GM12892 (cell line): ENCODE measurements at places on chromosomes 7 and 10.
A peak's percentile ranks its signal among the peaks of the same experiment; 100 is the strongest.

DNA sequence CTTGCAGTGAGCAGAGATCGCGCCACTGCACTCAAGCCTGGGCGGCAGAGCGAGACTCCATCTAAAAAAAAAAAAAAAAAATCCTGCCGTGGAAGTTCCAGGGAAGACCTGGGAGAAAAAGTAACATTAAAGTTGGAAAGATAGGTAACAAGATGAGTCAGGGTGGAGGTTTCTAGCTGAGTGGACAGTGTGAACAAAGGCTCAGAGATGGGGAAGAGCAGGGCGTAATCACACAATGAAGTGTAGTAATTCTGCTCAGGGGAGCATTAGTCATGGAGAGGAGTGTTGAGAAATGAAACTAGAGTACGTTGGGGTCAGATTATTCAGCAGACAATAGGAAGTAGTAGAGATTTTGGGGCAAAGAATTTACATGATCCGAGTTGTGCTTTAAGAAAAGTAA is 21.6 kb upstream of the WASL start:
- no peak for DNase-seq

GRCh38 chr7:33108554-33109004 is 625 bp downstream of the RP9 start:
- no peak for DNase-seq

DNA sequence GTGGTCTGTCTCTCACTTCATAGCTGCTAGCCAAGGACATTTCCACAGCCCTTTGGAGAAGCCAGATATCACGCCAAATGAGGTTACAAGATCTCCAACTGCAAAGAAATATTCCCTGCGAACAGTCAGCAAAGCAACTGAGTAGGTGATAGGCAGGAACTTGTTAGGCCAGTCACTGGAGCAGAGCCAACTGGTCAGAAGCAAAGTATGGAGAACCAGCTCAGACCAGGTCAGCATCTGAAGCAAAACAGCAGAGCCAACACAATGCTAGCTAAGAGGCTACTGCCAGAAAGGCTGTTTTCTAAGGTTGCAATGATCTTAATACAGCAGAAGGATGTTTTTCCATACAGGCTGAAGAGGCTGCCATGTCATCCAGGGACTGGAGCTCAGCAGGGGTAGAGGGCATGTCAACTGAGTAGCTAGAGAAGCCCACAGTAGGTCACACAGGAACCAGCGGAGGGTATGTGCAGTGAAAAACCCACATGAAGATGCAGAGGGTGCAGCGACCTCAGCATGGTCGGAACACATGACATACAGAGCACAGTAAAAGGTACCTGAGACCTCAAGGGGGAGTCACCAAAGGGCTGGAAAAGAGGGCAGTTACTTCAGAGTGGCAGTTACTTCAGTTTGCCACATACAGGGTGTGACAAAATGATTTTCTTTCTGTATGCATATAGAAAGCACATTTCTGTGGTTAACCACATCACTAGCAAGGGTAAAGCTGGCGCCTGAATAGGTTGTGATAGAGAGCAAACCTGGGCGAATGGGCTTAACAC is 8.9 kb downstream of the SEC31B start:
- DNase-seq, result no peak

DNA sequence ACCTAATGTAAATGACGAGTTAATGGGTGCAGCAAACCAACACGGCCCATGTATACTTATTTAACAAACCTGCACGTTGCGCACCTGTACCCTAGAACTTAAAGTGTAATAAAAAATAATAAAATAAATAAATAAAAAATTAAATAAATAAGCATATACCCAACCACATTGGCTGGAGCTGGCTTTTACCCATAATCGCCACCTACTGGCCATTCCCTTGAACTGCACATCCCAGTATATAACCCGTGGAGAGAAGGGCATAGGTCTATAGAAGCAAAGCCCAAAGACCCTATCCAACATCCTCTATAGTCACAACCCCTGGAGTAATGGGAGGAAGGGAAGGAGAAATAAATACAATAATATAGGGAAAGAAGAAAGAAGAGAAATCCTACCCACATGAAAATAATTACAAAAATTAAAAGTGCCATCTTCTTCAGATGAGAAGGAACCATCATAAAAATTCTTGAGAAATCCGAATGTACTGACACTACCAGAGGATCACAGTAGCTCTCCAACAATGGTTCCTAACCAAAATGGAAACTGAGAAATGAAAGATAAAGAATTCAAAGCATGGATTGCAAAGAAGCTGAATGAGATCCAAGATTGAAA is 65.6 kb downstream of the TWIST1 start:
- DNase-seq, result peak; percentile 1

GRCh38 chr10:128642502-128642901 is 516.3 kb upstream of the MKI67 start:
- no peak for DNase-seq

- no peak for DNase-seq
Observed at GRCh38 chr10:133523631-133524203, 3.4 kb upstream of the CYP2E1 start.

DNA sequence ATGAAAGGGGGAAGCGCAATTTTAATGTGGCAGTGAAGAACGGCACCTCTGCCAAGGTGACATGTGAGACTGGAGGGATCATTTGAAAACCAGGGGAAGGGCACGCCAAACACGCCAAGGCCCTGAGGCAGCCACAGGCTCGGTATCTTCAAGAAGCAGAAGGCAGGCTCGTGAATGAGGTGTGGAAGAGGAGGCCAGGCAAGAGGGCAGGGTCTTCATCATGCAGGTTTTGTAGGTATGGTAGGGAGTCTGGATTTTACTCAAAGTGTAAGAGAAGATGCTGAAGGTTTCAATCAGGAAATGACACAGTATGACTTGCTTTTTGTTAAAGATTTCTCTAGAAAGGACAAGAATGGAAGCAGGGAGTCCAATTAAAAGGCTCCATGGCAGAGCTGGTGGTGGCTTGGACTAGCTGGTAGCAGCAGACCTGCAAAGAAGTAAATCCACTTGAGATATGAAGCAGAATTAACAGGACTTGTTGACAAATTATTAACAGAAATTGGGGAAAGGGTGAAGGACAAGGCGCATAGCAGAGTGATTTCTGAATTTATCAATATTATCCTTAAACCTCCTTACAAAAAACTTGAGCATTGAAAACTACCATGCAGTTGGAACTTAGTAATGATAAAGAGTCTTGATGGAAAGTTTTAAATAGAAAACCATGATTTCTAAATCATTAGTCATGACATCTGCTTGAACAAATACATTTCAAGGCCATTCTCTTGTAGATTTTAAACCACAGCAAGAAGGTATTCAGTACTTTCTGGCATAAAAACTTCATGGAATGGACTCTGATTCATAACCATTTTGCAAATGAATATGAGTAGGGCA is 70.4 kb downstream of the COA1 start:
- DNase-seq, result no peak

GRCh38 chr10:96205580-96205979 is 65.8 kb downstream of the BLNK start:
- DNase-seq, result no peak

- DNase-seq, result peak; percentile 37
Observed at GRCh38 chr7:35424869-35425495, 171.1 kb upstream of the TBX20 start.

DNA sequence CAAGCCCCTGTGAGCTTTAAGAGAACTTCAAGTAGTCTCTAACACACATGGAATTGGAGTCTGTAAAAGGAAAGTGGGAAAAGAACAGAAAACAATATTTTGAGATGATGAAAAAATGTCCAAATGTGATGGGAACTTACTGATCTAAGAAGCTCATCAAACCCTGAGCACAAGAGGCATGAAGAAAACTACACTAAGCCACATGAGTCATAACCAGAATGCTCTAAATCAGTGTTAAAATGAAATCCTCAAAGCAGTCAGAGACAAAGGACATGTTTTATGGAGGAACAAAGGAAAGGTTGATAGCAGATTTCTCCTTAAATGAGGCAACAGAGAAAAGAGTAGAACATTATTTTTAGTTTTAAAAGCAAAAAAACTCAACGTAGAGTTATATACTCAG is 37.2 kb downstream of the ZNF33A start:
- no peak for DNase-seq

GRCh38 chr7:28224172-28224571 is 43.6 kb upstream of the JAZF1 start:
- no peak for DNase-seq

- no peak for DNase-seq
Observed at GRCh38 chr10:89622151-89622550, 22.9 kb downstream of the PANK1 start.

GRCh38 chr10:50931948-50932431 is 46.6 kb upstream of the A1CF start:
- DNase-seq, result no peak

DNA sequence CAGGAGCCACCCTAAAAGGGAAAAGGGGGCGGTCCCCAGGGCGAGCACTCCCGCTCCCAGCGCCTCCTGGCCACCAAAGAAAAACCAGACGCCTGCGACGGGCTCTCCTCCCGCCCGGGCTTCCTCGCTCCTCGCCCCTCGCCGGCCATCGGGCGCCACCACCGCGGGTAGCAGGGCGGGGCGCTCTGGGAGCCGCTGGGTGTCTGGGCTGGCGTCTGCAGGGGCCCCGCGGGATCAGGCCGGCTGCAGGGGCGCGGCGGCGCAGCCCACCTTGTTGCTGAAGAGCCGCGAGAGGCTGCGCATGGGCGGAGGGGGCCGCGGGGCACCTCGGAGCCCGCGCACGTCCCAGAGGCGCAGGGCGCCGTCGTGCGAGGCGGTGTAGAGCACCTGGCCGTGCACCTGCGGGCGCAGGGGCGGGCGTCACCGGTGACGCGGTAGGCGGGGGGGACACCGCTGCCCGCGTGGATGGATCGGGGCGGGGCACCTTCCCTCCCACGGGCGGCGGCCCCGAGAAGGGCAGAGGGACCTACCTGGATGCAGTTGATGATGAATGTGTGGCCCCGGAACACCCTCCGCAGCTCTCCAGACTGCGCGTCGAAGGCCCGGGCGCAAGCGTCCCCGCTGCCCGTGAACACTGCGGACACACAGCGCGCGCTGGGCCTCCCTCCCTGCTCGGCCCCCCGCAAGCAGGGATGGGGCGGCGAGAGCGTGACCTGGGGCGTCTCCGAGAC is 28.3 kb downstream of the WDR86 start:
- peak; percentile 57 for DNase-seq

- DNase-seq, result no peak
Observed at GRCh38 chr7:157751406-157751805, 414.6 kb downstream of the DNAJB6 start.

DNA sequence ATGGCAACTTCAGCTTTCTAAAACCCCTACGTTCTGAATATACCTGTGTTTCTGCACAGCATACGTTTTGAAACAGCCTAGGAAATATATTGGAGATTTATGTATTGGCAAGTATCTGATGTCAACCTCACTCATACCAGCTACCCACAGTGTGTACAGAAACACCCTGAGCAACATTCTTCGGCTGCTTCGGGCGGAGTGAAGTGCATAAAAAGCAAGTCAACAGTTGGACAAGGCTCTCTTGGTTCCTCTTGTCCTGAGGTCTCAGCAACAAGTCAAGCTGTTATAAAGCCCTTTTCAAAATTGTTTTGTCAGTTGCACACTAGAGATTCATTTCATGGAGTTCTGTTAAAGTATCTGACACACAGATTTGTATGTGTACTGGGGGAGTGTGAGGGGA is 40.0 kb upstream of the PAPSS2 start:
- no peak for DNase-seq

DNA sequence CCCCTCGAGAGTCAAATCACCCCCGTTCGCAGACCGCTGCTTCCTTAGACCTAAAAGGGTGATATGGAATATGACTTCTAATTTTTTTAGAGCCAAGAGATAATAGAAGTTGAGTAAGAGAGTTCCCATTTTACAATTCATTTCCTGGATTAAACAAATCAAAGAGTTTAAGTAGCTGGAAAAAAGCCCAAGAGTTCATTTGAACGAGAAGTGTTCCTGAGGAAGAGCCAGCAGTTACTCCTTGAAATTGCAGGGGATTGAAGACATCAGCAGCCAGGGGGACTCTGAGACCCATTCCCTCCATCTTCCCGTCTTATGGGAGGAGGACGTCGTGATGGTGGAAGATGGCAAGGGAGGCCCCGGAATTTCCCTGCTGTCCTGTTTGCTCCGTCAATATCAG is 277.0 kb downstream of the WDR11 start:
- DNase-seq, result no peak

- no peak for DNase-seq
Observed at GRCh38 chr7:8035647-8036518, 67.3 kb downstream of the GLCCI1 start.
